ENCODE measurements at places on chromosomes 2 and 18. TPM values are rescaled to one million over a fixed set of nuclear protein-coding genes. Genes with fewer than 3 reads are reported as not detected.

C2orf78 gene
- not detected for total RNA-seq

CYP27A1 gene
- total RNA-seq = 0.18 TPM

CHRNG gene
- total RNA-seq = not detected

CTNNA2 gene
- not detected for total RNA-seq

ALLC gene
- total RNA-seq = not detected

SIX3 gene
- not detected for total RNA-seq

DNA sequence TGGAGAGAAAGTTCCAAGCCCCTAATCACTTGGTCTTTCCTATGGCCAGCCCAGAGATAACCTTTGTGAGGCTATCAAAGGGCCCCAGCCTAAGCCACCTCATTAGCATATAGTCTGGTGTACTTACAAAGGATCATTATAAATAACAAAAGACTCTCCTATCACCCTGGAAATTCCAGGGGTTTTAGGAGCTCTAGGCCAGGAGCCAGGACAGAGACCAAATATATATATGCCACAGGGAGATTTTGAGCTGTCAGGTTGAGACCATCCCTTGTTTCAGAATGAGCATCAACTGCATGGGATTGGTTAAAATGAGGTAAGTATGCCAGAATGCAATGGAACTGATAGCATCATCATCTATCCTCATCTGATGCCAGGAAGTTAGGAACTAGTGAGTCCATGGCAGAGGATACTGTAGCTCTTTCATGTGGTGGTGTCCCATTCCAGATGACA, 32.1 kb upstream of the CHRNA1 start:
- no peak for DNase-seq

GRCh38 chr2:164881524-164881923, 39.9 kb upstream of the COBLL1 start:
- DNase-seq = no peak

DNA sequence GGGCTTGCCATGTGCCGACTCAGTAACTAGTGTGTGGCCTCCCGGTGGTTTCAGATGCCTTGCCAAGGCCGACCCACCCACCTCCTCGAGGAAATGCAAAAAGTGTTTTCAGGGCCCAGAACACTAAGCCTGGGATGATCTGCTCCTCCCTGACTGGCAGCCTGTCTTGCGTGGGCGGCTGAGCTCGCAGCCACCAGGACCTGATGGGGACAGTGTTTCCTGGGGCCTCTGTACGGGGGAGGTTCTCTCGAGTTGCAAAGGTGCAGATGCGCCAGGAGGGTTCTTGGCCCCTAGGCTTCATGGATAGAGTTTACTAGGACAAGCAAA, 85.2 kb downstream of the GLI2 start:
- no peak for DNase-seq

DNA sequence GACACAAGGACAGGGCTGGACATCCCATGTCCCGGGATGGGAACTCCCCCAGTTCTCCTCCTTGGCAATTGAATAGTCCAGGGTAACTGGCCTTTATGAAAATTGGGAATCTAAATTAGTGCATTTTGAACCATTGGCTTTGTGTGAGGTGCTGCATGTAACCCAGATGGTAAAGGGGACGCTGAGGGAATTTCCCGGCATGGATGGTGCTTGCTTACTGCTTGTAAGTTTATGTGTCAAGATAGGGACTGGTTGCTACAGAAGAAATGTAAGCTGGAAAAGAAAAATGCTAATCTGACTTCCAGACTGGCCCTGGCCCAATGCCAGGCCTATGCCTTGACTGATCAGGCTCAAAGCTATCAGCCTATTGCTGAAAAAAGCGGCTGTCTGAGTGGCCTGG, 1096.7 kb upstream of the DDX18 start:
- no peak for DNase-seq

DNA sequence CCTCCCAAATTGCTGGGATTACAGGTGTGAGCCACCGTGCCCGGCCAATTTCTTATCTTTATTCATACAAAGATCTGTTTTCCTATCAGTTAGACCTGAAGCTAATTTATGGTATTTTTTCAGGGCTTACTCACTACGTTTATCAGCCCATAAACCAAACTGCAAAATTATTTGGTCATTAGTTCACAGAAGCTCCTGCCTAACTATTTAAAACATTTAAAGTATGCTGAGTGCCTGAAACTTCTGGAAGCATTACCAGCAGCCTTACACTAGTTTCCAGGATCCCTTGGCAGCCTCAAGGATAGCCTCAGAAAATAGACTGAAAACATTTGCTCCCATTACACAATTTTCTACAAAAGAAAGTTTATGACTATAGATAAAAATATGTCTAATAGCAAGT, 68.8 kb downstream of the GALNT13 start:
- no peak for DNase-seq

DNA sequence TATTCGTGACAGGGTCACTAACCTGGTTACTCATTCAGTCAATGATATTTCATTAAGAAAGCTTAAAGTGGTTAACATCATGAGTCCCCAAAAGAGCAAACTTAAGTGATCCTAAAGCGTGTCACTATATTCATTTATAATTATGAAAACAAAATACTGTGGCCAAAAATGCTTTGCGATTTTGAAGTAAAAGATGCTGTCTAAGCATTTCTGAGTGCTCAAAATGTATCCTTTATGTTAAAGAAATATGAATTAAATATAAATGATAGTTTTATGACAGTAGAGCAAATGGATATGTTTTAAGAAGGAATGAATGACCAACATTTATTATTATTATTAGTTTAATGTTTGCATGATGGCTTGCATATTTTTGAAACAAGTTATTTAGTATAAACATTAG, 72.6 kb upstream of the CDC42EP3 start:
- no peak for DNase-seq

GRCh38 chr2:240400371-240401161, 34.9 kb upstream of the GPC1 start:
- peak; percentile 33 for DNase-seq

- no peak for DNase-seq
These were observed 208.2 kb downstream of the SPP2 start for GRCh38 chr2:234258562-234259141.

Measured in activated naive CD4-positive, alpha-beta T cell treated with anti-CD3 and anti-CD28 coated beads, Interleukin-2, amount 50 U/mL, for 72 hours (primary cell).